ENCODE measurements at places on chromosomes 11 and 22.
A peak's percentile ranks its signal among the peaks of the same experiment; 100 is the strongest.

DNA sequence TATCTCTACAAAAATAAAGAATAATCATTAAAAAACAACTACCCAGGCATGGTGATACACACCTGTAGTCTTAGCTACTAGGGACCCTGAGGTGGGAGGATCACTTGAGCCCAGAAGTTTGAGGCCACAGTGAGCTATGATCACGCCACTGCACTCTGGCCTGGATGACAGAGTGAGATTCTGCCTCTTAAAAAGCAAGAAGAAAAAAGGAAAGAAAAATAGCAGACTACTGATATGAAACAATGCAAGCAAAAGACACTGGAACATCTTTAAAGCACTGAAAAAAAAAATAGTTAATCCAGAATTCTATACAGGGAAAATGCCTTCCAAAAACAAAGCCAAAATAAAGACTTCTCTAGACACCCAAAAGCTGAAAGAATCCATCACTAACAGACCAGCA lies 5.9 kb downstream of the VPS37C start:
- no peak overlapping the region for H3K27ac ChIP-seq
- peaks cover 8% of the 10 kb centered on the region for H3K4me1 ChIP-seq
- H3K27me3 ChIP-seq: no peaks in the 10 kb centered on the region
- no peak overlapping the region for H3K4me3 ChIP-seq

DNA sequence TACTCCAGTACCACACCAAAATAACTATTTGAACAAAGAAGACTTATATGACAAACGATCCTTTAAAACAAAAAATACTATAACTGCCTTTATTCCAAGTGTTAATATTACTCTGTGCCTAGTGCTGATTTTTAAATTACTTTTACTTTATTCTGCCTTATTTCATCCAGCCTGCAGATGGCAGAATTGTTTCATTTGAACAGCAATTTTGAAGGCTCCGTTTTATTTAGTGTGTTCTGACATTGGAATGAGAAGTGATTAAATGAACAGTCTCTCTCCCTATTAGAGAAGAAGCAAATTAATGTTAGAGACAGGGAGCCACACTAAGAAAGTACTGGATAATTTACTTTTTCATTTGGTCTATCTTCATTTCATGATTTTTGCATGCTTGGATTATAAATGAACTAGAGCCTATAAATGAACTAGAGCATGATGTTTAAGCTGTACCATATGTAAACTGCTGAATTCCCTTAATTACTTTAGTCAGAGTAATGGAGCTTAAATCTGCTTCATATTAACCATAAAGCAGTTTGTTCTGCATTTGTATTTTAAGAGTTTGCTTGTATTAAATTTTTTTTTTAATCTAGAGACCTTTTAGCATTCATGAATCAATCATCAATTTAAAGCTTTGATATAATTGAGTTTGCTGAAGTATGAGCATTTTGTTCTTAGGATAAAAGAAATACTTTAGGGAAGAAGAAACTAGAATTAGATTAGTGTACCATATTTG lies 9.8 kb downstream of the PDHX start:
- no peaks in the 10 kb centered on the region for H3K36me3 ChIP-seq
- 0 out of 2 replicates have a peak, but pooled peaks cover 3% of the 10 kb centered on the region for H3K4me1 ChIP-seq
- no peak overlapping the region for H3K4me3 ChIP-seq
- H3K27me3 ChIP-seq: no peaks in the 10 kb centered on the region
- H3K27ac ChIP-seq: no peak overlapping the region

GRCh38 chr11:46413760-46414465 lies 22.3 kb upstream of the CHRM4 start:
- H3K4me1 ChIP-seq: no peaks in the 10 kb centered on the region
- no peak overlapping the region for H3K27ac ChIP-seq
- H3K27me3 ChIP-seq: no peaks in the 10 kb centered on the region
- DNase-seq: no peak
- no peak overlapping the region for H3K4me3 ChIP-seq

DNA sequence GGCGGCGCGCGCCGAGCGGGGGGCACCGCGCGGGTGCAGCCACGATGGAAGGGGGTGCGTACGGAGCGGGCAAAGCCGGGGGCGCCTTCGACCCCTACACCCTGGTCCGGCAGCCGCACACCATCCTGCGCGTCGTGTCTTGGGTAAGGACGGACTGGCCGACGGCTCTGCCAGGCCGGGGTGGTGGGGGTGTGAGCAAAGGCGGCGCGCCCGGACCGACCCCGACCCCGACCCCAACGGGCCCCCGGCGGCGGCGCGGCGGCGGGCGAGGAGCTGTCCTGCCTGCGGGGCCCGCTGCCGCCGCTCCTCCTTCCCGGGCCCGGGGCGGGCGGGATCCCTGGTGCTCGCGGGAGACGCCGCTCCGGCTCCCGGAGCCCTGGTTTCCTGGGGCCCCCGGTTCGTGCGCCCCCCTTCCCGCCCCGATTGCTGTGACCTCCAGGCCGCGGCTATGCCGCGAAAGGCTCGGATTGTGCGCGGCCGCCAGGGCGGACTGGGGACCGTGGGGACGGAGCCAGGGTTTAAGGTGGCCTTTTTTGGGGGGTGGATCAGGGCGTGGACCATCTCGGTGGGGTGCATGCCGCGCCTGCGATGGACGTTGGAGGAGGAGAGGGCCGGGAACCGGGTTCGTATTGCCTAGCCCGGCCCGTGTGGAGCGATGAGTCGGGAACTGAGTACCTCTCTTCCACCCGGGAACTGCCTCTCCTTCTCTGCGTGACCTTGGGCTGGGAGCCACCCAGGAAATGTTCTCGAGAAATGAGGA lies at the start of gene SYNGR1:
Gene SYNGR1, plus strand, starts transcription at position 25 of the 760 bp plus-strand sequence. Its CDS starts 20 bp downstream, at position 45.
- peak within 1 kb of the TSS; percentile 53 for H3K4me3 ChIP-seq
- peaks cover 9% of the 10 kb centered on the region for H3K27me3 ChIP-seq
- no peak within 1 kb of the TSS for H3K27ac ChIP-seq

DNA sequence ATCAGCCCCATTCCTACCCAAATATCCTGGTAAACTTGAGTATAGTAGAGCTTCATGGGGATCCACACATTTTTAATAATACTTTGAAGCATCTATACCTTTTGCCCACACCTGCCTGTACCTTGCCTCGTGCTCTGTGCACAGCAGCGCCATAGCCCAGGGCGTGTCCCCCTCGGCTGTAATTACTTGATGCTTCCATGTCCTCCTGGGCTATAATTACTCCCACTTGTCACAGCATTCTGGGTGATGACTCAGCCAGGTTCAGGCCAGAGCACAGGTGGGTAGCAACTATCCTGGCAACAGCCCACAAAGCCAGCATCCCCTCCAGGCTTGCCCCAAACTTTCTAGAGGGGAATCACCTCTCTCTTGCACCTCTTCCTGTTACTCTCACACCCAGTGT lies 23.7 kb upstream of the SLC36A4 start:
- H3K4me3 ChIP-seq: no peak overlapping the region
- H3K27ac ChIP-seq: no peak overlapping the region
- no peak for DNase-seq
- no peaks in the 10 kb centered on the region for H3K27me3 ChIP-seq
- H3K36me3 ChIP-seq: no peaks in the 10 kb centered on the region

DNA sequence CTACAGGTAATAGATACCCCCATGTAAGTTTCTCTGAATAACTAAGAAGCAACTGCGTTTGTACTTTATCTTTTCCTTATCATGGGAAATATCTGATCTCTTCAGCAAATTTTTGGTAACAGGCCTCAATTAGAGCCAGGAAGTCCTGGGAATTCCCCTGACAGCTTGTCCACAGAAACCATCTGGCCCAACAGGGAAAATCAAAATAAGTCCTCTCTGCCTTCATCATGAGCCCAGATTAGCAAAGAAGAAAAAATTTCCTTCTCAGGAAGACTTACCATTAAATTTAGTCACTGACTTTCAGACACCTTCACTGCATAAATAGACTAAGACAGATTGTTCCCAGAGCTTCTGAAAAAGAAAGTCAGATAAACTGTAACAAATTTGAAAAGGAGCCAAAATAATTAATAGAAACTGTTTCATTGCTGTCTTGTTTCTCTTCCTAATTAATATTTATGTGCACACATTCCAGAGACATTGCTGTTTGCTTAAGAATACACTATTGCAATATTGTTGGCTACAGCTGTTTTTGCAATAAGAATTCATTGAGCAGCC lies 278.1 kb upstream of the FAT3 start:
- no peak overlapping the region for H3K4me3 ChIP-seq
- H3K4me1 ChIP-seq: peaks cover 5% of the 10 kb centered on the region
- no peaks in the 10 kb centered on the region for H3K27me3 ChIP-seq
- H3K27ac ChIP-seq: no peak overlapping the region
- H3K36me3 ChIP-seq: no peaks in the 10 kb centered on the region

GRCh38 chr11:111696556-111696955 lies 69.6 kb downstream of the PPP2R1B start:
- no peak for DNase-seq
- H3K36me3 ChIP-seq: no peaks in the 10 kb centered on the region
- no peak overlapping the region for H3K4me3 ChIP-seq
- H3K27me3 ChIP-seq: no peaks in the 10 kb centered on the region

All from MM.1S (cell line).